ENCODE measurements at places on chromosomes 2 and 18. TPM values are rescaled to one million over a fixed set of nuclear protein-coding genes. Genes with fewer than 3 reads are reported as not detected.

Gene ELOA2
- total RNA-seq, result not detected

Gene TSHZ1
- 19.2 TPM for total RNA-seq

Gene ACOXL
- 0.44 TPM for total RNA-seq

Gene NR4A2
- 27.5 TPM for total RNA-seq

DNA sequence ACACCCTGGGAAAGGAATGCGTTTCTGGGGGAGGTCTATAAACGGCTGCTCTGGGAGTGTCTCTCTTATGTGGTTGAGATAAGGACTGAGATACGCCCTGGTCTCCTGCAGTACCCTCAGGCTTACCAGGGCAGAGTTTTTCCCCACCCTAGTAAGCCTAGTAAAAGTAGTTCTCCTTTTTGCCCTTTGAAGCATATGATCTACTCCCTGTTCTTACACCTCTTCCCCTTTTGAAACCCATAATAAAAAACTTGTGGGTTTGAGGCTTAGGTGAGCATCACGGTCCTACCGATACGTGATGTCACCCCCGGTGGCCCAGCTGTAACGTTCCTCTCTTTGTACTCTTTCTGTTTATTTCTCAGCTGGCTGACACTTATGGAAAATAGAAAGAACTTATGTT is 97.4 kb downstream of the FSIP2 start:
- H3K4me3 ChIP-seq, result no peak overlapping the region
- no peaks in the 10 kb centered on the region for H3K27me3 ChIP-seq
- no peak overlapping the region for H3K27ac ChIP-seq

DNA sequence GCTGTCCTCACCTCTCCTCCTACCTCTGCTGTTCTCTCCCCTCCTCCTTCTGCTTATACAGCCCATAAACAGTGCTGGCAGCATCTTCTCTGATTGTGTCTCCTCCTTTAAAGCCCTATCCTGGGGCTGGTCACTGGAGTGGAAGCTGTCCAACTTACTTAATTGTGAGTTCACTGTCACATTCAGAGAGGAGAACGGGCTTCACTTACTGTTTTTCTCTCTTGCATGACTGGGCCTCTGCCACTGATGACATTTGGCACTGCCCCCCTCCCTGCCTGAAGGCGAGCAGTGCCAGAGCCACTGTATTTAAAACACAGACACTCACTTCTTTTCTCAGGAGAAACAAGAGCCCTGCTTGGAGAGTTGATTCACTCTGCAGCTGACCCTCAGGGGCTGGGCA is 12.3 kb downstream of the GAD1 start:
- no peak for DNase-seq
- peaks cover 48% of the 10 kb centered on the region for H3K27me3 ChIP-seq
- H3K4me3 ChIP-seq, result no peak overlapping the region
- H3K36me3 ChIP-seq, result peaks cover 16% of the 10 kb centered on the region

- peaks cover 51% of the 10 kb centered on the region for H3K27me3 ChIP-seq
- H3K36me3 ChIP-seq, result peaks cover 6% of the 10 kb centered on the region
- no peak overlapping the region for H3K27ac ChIP-seq
- DNase-seq, result no peak
- peaks cover 18% of the 10 kb centered on the region for H3K4me1 ChIP-seq
Measured at GRCh38 chr18:28178720-28179119, 1.8 kb upstream of the CDH2 start.

DNA sequence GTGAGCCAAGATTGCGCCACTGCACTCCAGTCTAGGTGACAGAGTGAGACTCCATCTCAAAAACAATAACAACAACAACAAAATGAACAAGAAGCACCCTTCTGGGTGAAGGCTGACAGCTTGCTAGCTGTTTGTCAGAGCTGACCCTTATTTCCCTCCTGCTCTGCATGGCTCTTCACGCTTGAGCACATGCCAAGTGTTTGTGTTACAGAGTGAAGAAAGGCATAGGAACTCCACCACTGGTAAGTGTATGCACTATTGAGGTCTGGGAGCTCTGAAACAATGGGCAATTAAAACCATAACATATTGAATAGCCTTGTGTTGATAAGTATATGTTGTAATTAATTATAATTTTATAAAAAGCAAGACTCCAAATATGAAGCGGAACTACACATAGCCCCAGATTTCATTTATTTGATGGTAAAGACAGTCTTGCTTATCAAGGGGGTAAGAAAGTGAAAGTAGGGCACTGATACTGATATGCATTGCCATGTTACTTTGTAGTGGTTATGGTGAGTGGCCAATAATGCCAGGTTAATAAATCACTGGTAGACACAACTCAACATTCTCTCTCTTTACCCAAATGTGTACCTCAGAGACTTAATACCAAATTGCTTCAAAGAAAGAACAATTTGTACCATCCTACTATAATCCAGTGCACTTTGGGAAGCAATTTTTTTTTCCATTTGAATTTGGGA is 163.4 kb downstream of the VWC2L start:
- no peak for DNase-seq
- no peak overlapping the region for H3K4me3 ChIP-seq
- H3K27ac ChIP-seq, result no peak overlapping the region
- peaks cover 13% of the 10 kb centered on the region for H3K4me1 ChIP-seq
- H3K36me3 ChIP-seq, result peaks cover 1% of the 10 kb centered on the region
- peaks cover 11% of the 10 kb centered on the region for H3K27me3 ChIP-seq

DNA sequence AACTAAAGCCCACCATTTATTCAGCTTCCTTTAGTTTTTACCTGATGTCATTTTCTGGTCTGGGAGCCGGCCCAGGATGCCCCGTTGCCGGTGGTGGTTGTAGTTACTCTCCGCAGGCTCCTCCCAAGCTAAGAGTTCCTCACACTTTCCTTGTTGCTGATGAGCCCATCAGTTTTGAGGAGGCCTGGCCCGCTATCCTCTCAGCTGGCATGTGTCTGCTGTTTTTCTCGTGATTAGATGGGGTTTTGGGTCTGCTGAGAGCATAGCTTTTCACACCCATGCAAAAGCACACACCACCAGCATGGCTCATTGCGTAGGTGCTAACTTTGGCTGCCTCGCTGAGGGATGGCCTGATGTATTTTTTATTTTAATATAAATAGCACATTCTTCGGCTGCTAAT is 72.1 kb downstream of the PSMG2 start:
- H3K27ac ChIP-seq, result no peak overlapping the region
- peaks cover 4% of the 10 kb centered on the region for H3K36me3 ChIP-seq
- DNase-seq, result no peak
- peak overlapping the region; percentile 39 for H3K4me3 ChIP-seq
- H3K4me1 ChIP-seq, result peaks cover 8% of the 10 kb centered on the region

- no peaks in the 10 kb centered on the region for H3K27me3 ChIP-seq
- peak overlapping the region; percentile 90 for H3K27ac ChIP-seq
- peak overlapping the region; percentile 84 for H3K4me3 ChIP-seq
Measured at GRCh38 chr2:174836377-174836994, 72.2 kb upstream of the CHRNA1 start.

- DNase-seq, result no peak
- H3K4me3 ChIP-seq, result peak overlapping the region; percentile 44
- peaks cover 44% of the 10 kb centered on the region for H3K4me1 ChIP-seq
- H3K27ac ChIP-seq, result no peak overlapping the region
- no peaks in the 10 kb centered on the region for H3K27me3 ChIP-seq
Measured at GRCh38 chr2:15299904-15300520, 261.1 kb downstream of the NBAS start.

- no peaks in the 10 kb centered on the region for H3K4me1 ChIP-seq
- no peak for DNase-seq
- H3K36me3 ChIP-seq, result no peaks in the 10 kb centered on the region
- H3K4me3 ChIP-seq, result no peak overlapping the region
Measured at GRCh38 chr2:16437189-16437588, 228.4 kb downstream of the CYRIA start.

GRCh38 chr2:240965905-240966456 is 32.4 kb upstream of the SNED1 start:
- no peaks in the 10 kb centered on the region for H3K36me3 ChIP-seq
- no peak for DNase-seq
- no peaks in the 10 kb centered on the region for H3K4me1 ChIP-seq
- H3K4me3 ChIP-seq, result no peak overlapping the region
- no peak overlapping the region for H3K27ac ChIP-seq
